ENCODE measurements at places on chromosomes 16 and 17.

DNA sequence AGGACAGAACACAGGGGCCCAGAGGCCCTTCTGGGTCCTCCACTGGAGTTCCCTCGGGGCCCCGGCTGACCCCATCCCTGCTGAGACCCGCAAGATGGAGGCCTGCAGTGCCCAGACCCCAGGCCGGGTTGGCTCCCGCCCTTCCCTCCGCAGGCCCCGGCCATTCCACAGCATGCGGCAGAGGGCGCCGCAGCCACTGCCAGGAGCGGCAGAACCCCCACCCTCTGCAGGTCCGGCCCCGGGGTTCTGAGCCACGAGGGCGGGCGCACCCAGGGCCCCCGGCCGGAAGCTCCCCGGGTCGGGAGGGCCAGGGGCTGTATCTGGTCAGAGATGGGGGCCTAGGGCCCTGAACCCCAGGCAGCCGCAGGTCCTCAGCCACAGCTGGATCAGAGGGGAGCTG, 2.4 kb upstream of the PERCC1 start:
- peak; percentile 70 for DNase-seq

DNA sequence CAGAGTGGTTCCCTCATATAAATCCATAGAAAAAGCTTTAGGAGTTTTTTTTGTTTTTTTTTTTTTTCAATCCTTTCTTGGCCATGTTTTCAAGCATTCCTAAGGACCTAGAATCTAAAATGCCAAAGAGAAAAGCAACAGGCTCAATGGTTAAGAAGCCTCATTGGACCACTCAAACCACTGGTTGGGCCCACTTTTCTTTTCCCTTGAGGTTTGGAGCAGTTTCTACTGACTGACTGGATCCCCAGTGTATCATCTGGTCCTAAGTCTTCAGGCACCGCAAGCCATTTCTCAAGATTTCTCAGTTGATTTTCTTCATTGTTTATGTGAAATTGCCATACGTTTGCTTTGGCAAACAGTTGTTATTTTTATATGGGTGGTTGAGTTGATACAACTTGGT, 14.4 kb downstream of the METTL9 start:
- DNase-seq, result no peak

DNA sequence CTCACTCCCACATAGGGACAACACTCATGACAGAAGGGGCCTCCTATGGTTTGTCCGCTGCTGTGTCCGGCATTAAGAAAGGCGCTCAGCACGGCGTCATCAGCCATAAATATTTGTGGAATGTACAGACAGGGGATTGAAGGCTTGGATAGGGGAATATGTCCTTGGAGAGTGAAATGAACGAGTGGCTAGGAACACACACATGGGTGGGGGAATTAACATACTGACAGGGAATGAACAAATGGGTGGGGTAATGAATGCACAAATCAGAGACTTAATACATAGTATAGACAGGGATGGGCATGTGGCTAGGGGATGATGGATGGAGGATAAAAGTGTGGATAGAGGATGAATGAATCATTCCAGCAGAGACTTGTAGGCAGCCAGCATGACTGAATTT, 154.0 kb upstream of the HSBP1 start:
- no peak for DNase-seq

DNA sequence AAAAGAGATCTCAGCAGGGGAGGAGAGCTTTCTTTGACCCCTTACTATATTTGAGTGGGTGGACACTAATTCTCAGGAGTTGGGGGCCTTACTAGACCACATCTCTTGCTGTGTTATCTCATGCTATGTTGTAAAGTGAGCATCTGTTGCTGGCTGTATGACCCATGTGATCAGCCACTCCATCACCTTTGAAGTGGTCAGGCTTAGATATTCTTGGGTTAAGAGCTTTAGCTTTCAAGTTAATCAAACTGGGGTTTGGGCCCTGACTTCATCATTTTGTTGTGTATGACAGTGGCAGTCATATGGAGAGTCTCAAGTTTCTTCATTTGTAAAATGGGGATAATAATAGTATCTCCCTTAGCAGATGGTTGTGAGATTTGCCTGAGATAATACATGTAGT, 201.1 kb downstream of the FTO start:
- no peak for DNase-seq

DNA sequence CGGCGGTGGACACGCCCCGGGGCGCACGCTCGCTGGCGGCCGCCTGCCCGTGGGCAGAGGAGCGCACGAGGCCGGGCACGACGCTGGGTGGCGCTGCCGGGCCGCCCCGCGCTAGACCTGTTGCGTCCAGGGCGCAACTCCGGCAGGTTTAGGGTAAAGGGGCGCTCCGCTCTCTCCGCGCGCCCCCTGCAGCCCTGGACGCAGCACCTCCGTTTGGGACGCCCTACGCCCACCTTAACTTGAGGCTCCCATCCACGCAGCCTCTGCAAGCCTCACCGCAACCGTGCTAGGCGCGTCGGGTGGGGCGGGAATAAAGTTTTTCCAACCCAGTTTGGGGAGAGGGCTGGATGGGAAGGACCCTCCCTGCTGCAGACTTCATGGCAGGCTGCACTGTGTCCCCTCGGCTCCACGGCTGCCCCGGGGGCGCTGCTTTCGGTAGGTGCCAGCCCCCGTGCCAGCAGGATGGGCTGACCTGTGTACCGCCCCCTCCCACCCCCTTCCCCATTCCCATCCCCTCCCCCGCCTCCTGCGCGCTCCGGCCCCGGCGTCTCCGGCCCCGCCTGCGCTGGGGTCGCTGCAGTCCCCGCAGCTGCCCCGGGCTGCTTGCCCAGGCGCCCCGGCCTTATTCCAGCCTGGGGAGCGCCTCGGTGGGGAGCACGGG, at the start of gene SYT17:
Gene SYT17, plus strand, starts transcription at position 531 of the 661 bp plus-strand sequence. CDS start 407 bp downstream, outside the sequence.
- peak; percentile 69 for DNase-seq

DNA sequence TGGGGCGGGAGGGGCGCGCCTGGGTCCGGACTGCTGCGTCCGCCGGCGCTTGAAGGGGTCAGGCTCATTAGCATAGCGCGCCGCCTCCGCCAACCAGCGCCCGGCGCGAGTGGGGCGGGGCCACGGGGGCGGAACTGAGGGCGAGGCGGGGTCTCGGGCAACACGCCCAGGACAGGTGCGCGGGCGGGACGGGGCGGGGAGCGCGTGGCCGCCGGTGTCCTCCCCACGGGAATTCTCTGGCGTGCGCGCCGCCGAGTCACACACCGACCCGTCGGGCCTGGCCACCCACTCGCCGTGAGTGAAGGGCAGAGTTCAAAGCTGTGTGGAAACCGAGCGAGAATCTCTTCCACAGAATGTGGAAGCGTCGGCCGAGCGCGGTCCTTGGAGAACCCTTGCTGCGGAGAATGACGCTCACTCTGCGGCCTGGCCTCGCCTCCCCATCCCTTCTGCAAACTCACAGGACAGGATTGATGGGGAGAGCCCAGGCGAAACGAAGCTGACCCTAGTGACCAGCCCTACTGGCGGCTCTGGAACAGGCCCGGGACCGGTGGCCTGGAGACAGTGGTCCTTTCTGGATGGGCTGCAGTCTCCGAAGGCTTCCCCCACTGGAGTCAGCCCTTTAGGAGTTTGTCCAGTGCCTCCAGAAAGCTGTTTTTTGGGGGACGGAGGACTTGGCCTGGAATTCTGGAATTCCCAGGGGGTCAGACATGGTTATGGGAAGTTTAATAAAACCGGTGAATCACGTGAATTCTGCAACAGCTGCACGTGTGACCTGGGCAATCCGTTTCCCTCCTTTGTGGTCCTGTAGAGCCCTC, at the start of gene SNAI3:
Gene SNAI3, minus strand, starts transcription at position 69 of the 815 bp plus-strand sequence. CDS start 101 bp downstream, outside the sequence.
- peak; percentile 91 for DNase-seq

All from stimulated activated CD4-positive, alpha-beta T cell treated with anti-CD3 and anti-CD28 coated beads, Interleukin-15, amount 100 ng/mL, for 24 hours (primary cell).